Left ventricle myocardium inferior (tissue), 1 donor: ENCODE measurements at places on chromosomes 2 and 18. TPM values are rescaled to one million over a fixed set of nuclear protein-coding genes. Genes with fewer than 3 reads are reported as not detected.

DNA sequence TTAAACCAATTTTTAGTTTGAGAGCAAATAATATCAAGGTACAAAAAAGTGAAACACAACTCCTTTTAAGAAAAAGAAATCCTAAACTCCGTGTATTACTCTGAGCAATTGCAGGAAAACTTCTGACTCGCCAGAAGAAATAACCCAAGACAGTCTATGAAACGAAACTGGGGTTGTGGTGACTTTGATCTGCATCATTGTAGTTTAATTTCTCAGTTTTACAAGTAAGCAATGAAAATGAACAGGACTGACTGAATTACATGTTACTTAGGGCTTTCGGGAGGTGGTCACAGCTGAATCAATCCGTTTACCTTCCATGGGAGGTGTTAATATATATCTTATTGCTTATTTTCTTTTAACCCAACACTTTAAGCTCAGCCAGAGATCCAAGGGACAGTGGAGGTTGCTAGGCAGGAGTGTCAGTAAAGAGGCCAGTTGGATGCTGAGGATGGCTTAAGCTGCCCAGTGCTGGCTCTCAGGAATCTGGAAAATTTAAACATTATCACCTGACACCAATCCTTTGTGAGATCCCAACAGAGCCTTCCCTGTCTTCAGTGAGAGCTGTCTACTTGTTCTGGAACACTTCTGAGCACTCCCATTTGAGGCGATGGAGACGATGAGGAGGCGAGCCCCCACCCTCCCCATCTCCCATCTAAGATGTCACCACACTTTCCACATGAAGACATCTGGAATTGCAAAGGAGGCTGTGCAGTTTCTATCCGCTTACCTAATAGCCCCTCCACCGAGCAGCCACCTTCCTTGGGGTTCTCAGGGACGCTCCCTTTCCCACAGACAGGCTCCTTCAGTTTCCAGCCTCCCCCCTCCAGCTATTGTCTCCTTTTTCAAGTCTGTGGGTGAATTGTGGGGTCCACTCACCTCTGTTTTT is 3.6 kb upstream of the RAB31 start:
- DNase-seq = no peak

GRCh38 chr2:169999054-169999453 is 171.8 kb downstream of the UBR3 start:
- DNase-seq = no peak

- DNase-seq = peak; percentile 89
Observed at GRCh38 chr2:28390241-28390745, 2.4 kb upstream of the FOSL2 start.

GRCh38 chr2:6639929-6640620 is 225.6 kb downstream of the CMPK2 start:
- DNase-seq = no peak

- no peak for DNase-seq
Observed at GRCh38 chr2:173099804-173100203, 24.2 kb downstream of the MAP3K20 start.

- DNase-seq = peak; percentile 31
Observed at GRCh38 chr2:96025194-96025492, 9.6 kb downstream of the GPAT2 start.

- no peak for DNase-seq
Observed at GRCh38 chr2:67455219-67456142, 58.3 kb downstream of the ETAA1 start.

DNA sequence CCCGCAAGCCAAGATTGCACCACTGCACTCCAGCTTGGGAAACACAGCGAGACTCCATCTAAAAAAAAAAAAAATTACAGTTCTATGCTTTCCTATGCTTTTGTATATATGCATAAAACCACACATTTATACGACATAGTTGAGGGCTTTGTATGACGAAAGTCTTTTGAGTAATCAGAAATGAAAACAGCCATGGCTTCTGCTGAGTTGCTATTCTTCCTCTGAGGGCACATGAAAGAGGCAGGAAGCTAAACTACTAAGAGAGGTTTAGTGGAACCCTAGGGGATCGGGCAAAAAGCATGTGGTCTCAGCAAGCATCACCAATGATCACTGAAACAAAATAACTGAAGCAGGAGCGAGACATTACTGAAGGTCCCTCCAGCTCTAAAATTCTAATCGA is 99.6 kb downstream of the ZAP70 start:
- no peak for DNase-seq

- no peak for DNase-seq
Observed at GRCh38 chr2:102553601-102554000, 65.8 kb upstream of the SLC9A2 start.

DNA sequence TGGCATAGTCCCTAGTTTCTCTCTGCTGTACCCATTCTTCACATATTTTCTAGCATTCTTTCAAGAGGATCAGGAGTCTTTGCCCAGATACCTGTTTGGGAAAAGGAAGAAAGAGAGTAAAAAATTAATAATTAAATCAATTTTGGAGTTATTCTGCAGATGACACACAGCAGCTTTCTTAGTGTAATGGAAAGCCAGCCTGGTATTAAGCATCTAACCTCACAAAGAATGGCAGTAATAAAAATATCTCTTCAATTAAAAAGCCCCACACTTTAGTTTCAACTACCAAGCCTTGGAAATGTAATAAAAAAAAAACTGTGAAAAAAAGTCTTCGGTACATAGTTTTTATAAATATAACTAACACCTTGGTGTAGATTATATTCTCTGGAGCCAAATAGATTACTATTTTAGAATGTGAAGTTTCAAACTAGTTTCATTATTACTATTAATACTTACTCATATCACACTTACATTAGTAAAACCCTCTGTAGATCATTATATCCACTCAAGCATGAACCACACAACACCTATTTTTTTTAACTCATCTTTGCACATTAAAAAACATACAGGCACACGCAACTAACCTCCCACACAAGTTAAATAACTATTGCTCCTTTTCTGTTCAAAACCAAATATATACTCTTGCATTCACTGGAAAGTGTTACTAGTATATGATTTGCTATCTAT is 90.9 kb downstream of the GPD2 start:
- no peak for DNase-seq

- DNase-seq = peak; percentile 89
Observed at GRCh38 chr2:27217173-27218121, at the start of gene CAD. Gene CAD (plus strand): TSS chr2:27217369. CDS start chr2:27217552, 183 bp downstream.

- DNase-seq = no peak
Observed at GRCh38 chr2:128593879-128594650, 275.4 kb upstream of the HS6ST1 start.

- DNase-seq = no peak
Observed at GRCh38 chr2:168939918-168940317, 38.8 kb downstream of the G6PC2 start.

- no peak for DNase-seq
Observed at GRCh38 chr2:10658041-10658913, 31.5 kb downstream of the NOL10 start.

DNA sequence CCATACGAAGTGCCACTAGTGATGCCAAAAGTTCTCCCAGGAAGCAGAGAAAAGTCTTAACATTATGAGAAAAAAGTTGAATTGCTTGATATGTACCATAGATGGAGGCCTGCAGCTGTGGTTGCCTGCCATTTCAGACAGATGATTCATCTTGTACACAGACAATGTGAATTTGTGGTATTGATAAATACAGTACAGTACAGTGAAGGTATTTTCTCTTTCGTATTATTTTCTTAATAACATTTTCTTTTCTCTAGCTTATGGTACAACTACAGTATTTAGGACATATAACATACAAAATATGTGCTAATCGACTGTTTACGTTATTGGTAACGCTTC is 33.6 kb upstream of the VWC2L start:
- no peak for DNase-seq

GRCh38 chr2:231457101-231457500 is 7.2 kb downstream of the NCL start:
- no peak for DNase-seq

DNA sequence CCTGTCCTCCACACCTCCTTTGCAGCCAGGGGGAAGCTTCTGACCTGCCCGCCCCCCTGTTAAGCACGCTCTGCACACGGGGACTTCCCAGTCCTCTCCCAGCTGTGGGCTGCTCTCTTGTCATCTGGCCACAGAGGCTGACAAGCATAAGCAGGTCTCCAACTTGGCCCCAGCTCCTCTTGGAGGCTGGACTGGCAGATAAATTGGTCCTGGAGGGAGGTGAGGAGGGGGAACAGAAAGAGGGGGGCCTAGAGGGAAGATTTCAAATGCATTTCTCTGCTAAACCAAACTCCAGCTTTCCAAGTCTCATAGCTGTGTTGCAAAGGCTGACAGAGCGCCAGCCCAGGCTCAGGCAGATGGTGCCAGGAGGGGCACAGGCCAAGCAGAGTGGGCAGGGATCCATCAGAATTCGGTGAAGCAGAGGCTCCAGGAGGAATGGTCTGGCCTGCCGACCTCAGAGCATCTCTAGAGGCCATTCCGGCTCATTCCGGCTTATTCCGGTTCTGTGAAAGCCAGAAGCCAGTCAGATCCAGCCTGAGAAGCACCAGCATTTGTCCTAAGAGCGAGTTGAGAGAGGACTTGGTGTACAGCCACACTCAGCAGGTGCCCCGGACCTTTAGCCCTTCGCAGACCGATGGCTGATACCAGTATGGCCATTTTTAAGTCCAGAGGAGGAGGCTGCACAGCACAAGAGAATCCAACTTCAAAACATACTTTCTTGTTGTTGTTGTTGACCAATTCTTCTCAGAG is 508.9 kb upstream of the MYT1L start:
- DNase-seq = no peak

GRCh38 chr2:7900593-7900992 is 781.3 kb upstream of the ID2 start:
- DNase-seq = no peak

- no peak for DNase-seq
Observed at GRCh38 chr18:13511961-13512577, 214.3 kb downstream of the FAM210A start.

GRCh38 chr2:44941551-44942234 is at the start of gene SIX3:
Gene SIX3 (plus strand): TSS chr2:44941702. CDS start chr2:44942105, 403 bp downstream.
- DNase-seq = no peak

GRCh38 chr2:195628666-195629065 is 28.4 kb upstream of the SLC39A10 start:
- DNase-seq = no peak

GRCh38 chr2:231177156-231178025 is 21.0 kb upstream of the ARMC9 start:
- DNase-seq = no peak

Gene SERPINB12
- not detected for total RNA-seq

Gene FSHR
- not detected for total RNA-seq

Gene POMC
- total RNA-seq = 7.5 TPM

Gene TXNDC2
- not detected for total RNA-seq

Gene FNDC4
- total RNA-seq = 1.7 TPM

Gene DPP4
- total RNA-seq = 4.4 TPM

Gene WNT10A
- total RNA-seq = not detected

Gene MAL
- 4.4 TPM for total RNA-seq

Gene GKN2
- not detected for total RNA-seq

Gene CHN1
- 14.2 TPM for total RNA-seq
